ENCODE measurements at places on chromosomes 4 and X.

DNA sequence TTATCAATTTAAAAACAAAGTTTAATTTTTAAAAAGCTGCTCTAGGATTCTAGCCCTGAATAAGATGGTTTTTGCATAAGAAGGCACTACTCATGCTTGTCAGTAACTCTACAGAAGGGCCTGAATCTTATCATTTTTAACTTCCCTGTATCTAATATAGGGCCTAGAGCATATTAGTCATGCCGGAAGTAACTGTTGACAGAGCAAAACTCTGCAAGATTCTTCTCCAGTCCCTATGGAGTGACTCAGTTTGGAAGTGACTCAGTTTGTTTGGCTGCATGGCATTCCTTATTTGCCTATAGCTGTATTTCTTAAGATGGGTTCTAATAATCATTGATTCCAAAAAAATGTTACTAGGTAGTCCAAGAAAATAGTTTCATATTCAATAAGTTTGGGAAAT is 431.8 kb upstream of the HTR2C start:
- DNase-seq, result no peak

- no peak for DNase-seq
Measured at GRCh38 chrX:112513154-112513553, 166.6 kb downstream of the LHFPL1 start.

DNA sequence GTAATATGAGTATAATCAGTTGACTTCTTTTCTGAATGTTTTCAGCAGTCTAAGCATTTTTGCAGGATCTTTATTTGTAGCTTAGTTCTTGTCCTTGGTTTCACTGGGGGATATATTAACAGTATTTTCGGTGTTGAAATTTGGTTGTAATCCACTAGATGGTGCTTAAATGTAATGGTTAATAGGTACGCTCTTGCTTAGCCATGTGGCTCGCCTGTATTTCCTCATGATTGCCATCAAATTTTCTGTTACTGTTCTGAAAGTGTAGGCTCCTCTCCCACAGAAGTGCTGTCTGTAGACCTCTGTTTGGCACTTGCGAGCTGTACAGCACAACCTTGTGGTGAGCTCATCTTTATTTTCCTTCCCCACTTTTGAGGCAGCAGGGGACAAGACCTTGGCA is 3.9 kb upstream of the FAAH2 start:
- no peak for DNase-seq

- DNase-seq, result no peak
Measured at GRCh38 chr4:127775843-127776242, 6.3 kb upstream of the HSPA4L start.

DNA sequence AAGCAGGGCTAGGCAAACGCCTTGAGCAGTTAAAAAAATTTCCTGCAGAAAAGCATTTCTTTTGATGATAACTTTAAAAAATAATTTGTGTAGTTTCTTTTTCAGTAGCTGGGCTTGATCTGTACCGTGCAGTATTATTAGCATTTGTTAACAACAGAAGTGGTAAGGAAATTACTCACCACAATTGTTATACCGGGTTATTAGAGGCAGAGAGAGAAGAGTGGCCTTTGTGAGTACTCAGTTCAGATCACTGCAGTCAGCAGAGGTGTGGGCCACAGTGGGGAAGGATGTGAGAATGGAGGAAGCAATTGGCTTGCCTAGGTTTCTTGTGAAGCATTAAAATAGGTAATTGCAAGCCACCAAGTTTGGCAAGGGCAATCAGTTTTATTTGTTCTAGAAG is 14.3 kb upstream of the IL21 start:
- no peak for DNase-seq

DNA sequence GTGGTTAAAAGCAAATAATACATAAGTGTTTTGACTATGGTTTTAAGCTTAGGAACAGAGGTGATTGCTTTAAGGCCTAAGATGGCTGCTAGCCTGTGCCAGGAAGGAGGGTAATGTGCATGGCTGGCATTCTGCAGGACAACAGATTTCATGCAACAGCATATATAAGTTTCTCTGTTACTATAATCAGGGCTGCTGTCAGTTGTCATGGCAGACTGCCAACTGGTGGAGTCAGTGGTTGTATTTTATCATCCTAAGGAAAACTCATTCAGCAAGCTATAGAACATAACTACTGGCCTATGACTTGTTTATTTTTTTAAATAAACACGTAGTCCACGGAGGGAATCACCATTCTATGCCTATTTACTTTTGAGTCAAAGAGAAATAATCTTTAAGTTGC is 77.7 kb upstream of the DCAF8L1 start:
- no peak for DNase-seq

GRCh38 chrX:110228453-110228852 is 89.4 kb downstream of the AMMECR1 start:
- no peak for DNase-seq

DNA sequence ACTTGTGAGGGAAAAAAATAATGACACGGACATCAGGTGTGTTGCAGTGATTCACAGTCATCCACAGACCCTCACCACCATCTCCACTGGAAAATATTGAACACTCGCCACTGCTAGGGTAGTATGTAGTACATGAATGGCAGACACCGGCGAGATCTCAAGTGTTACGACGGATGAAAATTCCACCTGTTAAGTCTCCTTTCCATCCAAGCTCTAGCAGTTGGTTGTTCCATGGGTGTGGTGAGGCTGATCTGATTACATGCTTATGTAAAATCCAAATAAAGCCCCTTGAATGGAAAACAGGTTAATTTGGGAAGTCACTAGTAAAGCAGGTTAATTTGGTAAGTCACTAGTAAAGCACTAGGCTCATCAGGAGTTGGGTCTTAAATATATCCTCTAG is 1.1 kb upstream of the ARMCX4 start:
- no peak for DNase-seq

DNA sequence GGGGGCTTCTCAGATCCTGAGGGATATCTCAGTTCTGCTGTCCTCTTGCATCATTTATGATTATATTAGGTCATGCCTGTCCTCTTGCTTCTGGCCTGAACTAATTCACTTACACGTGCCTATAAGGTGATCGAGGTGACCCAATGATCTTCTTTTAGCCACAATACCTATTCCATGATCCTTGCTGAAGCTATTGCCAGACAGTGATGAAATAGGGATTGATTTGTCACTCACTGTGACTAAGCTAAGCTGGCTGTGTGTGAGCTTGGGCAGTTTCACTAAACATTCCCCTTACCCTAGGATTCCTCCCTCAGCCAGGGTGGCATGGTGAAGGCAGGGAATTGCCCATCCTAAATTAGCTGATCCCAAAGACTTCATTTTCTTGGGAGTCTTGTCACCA is 19.0 kb downstream of the HADH start:
- DNase-seq, result no peak

GRCh38 chr4:53781629-53782457 is 190.6 kb upstream of the LNX1 start:
- DNase-seq, result no peak

GRCh38 chr4:8664031-8664805 is 71.7 kb downstream of the CPZ start:
- no peak for DNase-seq

- no peak for DNase-seq
Measured at GRCh38 chr4:159937595-159937994, 834.7 kb downstream of the RAPGEF2 start.

DNA sequence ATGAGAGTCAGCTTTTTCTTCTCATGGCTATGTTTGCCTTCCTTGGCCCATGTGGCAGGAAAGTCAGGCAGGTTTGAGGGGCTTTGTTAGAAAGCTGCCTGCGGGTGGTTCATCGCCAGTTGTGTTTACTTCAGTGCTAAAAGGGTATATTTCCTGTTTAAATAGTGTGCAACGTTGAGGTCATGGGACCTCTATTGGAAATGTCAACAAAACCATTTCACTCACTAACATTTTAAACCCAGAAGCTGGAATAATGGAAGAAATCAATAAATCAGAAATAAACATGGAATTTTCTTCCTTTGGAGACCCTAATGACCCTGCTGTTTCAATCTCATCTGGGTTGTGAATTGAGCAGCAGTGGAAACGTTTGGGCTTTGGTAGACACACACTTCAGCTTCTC is 185.8 kb downstream of the ANKRD50 start:
- DNase-seq, result no peak

DNA sequence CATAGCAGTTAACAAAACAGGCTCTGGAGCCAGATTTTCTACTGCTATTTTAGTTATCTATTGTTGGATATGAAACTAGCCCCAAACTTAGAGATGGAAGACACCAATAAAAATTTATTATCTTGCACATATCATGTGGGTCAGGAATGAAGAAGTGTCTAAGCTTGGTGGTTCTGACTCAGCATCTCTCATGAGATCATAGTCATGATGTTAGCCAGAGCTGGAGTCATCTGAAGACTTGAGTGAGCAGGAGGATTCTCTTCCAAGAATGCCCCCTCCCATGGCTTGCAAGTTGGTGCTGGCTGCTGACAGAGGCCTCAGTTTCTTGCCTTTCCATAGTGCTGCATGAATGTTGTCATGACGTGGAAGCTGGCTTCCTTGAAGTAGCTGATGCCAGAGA is 68.2 kb upstream of the TAPT1 start:
- DNase-seq, result no peak

- DNase-seq, result no peak
Measured at GRCh38 chr4:133524369-133524768, 375.3 kb downstream of the PCDH10 start.

- no peak for DNase-seq
Measured at GRCh38 chrX:53795576-53795975, 109.1 kb upstream of the HUWE1 start.

DNA sequence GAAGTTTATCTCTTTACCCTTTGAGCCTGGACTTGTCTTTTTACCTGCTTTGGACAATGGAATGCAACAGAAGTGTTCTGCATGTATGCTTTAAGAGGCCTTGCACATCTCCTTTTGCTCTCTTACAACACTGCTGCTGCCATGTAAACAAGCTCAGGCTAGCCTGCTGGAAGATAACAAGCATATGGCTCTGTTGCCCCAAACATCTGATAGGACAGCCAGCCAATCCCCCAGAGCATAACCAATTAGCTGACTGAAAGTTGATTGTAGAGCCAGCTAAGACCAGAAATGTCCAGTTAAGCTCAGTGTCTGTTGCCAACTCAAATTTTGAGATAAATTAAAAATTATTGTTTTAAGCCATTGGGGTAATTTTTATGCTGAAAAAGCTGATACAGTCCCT is 510.6 kb upstream of the CNKSR2 start:
- no peak for DNase-seq

DNA sequence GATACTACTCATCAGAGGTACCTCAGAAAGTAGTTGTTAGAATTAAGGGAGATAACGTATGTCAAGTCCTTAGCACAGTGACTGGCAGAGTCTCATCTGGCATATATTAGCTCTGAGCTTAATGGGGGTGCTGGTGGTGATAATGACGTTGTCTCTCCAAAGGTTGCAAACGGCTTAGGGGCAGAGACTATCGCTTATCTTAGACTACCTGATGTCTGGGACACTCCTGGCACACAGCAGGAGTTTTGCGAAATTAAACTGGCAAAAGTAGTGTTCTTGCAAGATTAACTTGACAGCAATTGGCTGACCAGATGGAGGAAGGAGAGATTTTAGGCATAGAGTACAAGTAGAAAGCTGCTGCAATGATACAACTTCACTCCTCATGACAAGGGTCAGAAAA is 300.1 kb upstream of the FTHL17 start:
- DNase-seq, result no peak

DNA sequence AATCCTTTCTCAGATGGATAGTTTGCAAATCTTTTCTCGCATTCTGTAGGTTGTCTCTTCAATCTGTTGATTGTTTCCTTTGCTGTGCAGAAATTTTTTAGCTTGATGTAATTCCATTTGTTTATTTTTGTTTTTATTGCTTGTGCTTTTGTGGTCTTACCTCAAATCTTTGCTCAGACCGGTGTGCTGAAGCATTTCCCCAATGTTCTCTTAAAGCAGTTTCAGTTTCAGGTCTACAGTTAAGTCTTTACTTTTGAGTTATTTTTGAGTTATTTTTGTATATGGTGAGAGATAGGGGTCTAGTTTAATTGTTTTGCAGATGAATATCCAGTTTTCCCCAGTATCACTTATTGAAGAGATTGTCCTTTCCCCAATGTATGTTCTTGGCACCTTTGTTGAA is 18.2 kb upstream of the SLC25A14 start:
- DNase-seq, result no peak

GRCh38 chr4:8329859-8330761 is 60.6 kb downstream of the HTRA3 start:
- no peak for DNase-seq

DNA sequence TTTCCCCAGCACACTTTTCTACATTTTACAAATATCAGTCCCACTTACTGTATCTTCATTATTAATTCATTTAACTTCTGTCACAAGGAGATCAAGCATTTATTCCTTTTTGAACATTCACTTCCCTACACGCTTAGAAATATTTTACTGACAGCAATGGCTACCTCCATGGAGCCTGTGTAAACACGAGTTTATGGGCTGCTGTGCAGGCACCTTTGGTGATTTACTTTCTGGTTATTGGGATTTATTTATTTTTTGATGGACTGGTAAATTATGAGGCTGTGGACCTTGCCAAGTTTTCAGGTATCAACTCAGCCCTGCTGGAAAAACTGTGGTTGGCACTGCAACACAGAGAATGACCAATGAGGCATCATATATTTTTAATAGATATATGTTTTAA is 45.4 kb upstream of the PAQR3 start:
- no peak for DNase-seq

All from stimulated activated CD8-positive, alpha-beta memory T cell treated with anti-CD3 and anti-CD28 coated beads, Interleukin-15, amount 100 ng/mL, for 1 hour (primary cell).